ENCODE measurements at places on chromosomes 1 and 21.

GRCh38 chr1:49728377-49728776, 295.4 kb downstream of the AGBL4 start:
- no peak for DNase-seq

DNA sequence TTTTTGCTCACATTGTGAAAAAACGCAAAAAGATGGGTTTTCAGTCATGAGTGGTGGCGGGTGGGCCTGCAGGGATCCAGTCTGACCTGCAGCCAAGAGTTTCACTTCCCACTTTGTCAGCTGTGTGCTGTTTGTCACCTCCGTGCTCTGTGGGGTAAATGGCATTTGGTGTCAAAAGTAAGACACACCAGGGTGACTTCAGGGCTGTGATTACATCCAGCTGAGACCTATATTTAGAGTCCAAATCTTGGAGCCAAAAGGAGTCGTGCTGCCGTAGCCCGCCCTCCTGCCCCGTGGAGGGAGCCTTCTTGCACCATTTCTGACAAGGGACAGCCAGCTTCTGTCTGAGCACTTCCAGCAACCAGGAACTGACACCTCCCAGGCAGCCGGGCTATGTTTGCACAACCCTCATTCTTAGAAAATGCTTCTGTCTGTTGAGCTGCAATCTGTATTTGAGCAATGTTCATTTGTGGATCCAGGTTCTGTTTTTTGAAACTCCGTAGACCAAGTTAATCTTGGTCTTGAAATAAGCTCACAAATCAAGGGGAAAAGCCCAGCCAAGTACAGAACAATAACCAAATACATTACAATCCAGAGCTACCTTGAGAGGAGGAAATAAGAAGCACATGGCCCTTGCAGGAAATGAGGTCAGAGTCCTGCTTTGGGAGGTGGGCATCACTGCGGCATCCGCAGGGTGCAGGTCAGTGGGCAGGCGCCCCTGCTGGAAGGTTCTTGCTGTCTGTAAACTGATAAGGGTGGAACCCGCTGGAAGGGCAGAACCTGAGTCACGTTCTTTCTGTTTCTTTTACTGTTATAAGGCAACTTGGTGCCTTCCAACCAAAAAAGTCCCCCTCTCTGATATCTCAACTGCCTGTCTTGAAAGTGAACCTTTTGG, 14.4 kb downstream of the ABCG1 start:
- DNase-seq = peak; percentile 76

DNA sequence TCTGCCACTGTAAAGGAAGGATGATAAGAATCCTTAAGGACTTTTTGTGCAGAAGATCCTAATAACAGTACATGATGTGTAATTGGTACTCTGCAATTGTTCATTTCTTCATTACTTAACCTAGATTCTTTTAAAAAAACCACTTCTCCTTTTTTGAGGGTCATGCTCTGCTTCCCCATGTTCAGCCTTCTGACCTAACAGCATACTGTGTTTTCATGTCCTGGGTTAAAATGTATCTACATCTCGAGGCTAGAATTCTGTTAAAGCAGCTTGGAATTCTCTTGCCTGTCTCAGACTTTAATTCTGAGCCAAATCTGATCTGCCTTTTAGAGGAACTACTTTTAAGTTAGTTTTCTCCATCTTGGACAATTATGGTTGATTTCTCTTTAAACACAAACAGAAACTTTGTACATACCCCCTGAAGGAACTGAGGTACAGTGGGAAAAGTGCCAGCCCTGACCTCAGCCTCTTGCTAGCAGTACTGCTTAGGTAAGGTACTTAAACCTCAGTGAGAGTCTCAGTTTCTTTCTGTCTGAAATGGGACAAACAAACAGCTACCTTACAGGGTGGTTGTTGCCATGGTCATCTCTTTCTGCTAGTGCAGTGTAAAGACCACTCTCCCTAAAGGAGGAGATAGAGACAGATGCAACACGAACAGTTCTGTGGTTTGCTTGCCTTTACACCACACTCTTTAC, 103.2 kb upstream of the DYNLT5 start:
- DNase-seq = no peak

DNA sequence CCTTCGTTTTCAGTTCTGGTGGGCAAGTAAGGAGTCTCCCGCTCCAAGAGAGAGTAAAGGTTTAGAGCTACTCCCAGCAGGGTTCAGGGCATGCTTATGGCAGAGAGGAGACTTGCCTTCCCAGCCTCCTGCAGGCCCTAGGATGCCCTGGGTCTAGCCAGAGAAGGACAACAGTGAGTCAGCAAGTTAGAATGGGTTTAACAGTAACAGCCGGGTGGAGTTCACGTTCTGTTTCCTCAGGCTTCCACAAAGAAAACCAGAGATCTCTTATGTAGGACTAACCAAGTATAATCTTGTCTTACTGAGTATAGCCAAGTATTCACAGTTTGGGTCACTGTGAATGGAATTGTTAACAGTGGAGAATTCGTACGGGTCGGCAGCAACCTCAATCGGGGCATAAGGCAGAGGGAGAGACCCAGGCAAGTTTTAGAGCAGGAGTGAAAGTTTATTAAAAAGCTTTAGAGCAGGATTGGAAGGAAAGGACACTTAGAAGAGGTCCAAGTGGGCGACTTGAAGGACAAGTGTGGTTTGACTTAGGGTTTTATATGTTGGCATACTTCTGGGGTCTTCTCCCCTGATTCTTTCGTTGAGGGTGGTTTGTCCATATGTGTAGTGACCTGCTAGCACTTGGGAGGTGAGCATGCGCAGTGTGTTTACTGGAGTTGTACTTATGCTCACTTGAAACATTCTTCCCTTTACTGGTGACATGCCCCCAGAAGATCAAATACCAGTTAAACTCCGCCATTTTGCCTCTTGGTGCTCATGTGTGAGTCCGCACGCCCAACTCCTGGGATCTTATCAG, 4.5 kb downstream of the OVAAL start:
- DNase-seq = peak; percentile 72

DNA sequence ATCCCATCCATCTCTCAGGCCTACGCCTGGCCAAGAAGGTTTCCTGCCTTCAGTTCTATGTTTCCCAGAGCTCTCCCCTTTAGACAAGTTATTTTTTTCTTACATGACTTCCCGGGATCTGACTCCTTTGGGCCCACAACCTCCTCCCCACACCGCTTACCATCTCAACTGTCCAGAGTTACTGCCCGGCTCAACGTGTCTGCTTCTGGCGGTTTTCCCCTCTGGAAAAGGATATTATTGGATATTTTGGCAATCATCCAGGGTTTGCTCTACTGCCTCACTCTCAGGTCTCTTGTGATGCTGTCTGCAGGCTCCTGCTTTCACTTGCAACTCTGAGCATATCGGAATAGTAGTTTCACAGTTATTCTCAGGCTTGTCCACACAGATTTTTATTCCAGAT, 318.2 kb upstream of the CAMK1G start:
- no peak for DNase-seq

- DNase-seq = no peak
Measured at GRCh38 chr1:14809191-14809981, 210.9 kb downstream of the KAZN start.

DNA sequence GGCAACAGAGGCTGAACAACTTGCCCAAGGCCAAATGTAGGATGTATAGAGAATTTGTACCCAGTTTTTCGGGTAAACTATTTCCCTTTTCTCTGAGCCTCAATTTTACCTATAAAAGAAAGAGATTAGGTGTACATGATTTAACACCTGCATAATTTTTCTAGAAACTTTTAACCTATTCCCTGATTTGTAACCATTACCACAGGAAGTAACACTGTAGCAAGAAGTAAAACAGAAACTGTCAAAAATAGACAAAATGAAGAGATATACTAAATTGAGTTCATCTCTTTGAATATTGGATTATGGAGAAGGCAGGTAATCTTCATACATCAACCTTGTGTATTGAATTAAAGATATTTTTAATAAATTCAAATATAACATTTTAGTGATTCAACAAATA, 136.2 kb downstream of the ZC3H11B start:
- no peak for DNase-seq

DNA sequence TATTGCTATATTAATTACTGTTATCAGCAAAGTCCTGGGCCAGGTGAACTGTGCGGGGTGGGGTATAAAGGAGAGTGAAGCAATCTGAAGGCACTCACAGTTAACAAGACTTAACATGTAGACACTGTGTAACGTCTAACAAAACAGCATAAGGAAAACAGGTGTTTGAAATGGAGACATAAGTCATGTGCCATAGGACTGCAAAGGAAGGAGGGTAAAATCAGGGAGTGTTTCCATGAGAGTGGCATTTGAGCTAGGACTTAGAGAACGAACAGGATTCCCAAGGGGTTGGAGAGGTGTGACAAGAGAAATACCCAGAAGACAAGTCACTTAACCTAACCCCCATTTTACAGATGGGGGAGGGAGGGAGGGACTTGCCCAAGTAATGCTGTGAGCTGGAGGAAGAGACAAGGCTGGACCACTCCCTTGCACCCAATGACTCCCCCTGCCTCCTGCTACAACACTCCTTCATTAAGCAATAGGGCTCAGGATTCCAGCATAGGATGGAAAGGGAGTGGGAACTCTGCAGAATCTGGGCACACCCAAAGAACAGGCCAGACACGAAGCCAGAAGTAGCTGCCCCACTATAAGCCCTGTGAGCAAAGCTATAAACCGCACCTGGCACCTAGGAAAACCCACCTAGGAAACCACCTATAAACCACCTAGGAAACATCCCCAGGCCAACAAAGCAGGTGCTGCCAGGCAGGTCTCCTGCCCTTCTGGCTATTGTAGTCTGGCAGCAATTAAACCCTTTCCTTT, 6.6 kb downstream of the PEF1 start:
- DNase-seq = no peak

GRCh38 chr1:60547821-60548220, 474.3 kb upstream of the C1orf87 start:
- no peak for DNase-seq

DNA sequence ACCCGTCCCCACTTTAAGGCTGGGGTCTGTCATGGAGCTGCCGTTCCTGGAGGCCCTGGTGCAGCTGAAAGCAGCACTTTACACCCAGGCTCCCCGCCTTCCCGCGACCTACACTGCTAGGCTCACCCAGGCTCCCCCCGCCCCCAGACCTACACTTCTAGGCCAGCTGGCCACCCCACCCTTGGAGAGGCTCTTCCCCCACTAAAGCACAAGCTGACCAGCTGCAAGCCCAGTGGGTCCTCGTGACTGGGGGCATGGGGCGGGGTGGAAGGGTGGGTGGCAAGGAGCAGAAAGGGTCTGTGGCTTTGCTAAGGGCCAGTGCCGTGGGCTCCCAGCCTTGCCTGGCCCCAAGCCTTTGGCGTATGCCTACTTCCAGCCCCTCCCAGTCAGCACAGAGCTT, 9.7 kb upstream of the ARHGEF16 start:
- DNase-seq = no peak

DNA sequence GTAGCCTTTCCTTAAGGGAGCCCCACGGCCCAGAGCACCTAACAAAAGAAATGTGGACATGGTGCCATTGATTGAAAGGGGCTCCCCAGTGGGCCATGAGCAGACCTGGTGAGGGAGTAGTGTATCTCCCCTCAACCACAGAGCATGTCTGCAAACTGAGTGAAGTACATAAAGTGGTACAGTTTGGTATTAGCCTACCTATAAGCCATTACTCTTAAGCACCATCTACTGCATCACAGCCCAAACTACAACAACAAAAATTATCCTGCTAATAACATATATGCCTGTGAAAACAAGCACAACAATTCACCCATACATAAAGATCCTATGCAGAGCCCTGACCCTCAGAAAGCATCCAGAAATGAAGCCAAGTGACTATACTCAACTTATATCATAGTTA, 407.8 kb downstream of the PTPRC start:
- DNase-seq = no peak

GRCh38 chr1:18948913-18949685, 7.4 kb downstream of the IFFO2 start:
- DNase-seq = peak; percentile 91

DNA sequence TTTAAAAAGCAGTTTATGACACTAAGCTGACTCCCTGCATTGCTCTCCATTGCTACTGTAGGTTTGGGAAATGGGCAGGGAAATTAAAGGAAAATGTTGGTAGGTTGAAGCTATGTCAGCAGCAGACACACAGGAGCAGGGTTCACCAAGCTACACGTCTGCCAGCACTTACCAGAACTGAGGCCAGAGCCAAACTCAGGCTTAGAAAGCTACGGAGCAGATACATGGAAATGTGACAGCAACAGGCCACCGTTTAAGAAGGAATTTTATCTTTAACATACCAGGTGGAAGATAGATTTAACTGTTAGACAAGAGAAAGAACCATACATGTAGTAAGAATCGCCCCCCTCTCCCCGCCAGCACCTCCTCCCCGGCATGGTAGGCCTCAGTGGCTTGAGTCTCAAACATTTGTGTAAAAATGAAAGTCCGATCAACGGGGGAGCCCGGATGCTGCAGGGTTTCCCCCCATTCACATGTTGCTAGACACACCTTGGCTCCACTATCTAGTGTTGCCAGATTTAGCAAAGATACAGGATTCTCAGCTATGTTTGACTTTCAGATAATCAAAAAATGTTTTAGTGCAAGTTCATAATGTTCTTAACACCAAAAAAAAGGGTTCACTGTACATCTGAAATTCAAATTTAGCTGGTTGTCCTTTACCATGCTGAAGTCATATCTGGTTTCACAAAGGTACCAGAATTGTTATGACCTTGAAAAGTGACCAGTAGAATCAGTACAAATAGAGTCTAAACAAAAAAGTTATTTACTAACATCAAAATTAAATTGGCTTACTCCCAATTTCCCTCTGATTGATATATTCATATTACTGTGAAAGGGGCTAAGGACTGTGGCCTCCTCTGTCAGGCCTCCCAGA, 6.7 kb downstream of the OR2T11 start:
- no peak for DNase-seq

DNA sequence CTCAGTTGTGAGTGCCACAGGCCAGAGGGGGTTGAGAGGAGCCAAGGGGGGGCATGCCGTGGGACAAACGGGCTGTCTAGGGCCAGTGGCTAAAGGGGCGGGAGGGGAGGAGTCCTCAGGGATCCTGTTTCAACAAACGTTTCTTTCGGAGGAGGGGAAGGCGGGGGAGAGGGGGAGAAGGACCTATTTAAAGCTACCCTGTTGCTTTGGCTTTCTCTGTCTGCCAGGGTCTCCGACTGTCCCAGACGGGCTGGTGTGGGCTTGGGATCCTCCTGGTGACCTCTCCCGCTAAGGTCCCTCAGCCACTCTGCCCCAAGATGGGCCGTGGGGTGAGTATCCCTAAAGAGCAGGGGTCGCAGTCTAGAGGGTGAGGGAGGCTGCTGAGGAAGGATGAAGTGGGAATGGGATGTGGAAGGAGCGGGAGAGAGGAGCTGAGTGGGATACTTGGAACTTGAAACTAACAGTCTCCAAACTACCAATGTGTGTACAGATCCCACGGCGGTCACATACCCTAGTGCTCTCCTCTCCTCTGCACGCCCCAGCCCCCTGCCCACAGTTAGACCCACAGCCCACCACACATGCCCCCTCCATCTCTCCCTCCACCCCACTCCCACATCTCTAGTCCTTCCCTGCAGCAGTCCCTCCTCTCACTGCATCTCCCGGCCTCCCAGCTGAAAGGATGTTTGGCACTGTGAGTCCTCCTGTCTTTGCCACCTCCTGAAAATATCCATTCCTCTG, at the start of gene ATP1A2:
TSS of gene ATP1A2 (plus strand) at position 215 of the 738 bp plus-strand sequence. CDS start at position 318, 103 bp downstream.
- DNase-seq = peak; percentile 74

DNA sequence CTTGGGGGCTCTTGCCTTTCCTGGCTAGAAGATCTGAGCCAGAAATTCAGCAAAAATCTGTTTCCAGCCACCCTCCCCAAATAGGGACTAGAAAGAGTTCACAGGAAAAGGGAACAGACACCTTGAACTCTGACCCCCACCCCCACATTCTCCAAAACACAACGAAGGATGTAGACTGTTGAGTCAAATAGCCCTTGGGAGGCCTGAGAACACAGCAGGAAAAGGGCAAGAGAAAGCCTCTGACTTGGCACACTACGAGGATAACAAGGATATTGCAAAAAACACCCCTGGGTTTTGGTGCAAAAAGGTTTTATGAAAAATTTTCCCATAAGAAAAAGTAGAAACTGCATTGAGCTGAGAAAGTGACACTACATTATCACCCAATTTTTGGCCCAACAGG, 1.9 kb upstream of the YRDC start:
- DNase-seq = no peak

Measured in osteoblast (primary cell).